ENCODE measurements at places on chromosomes 3 and 15.
A peak's percentile ranks its signal among the peaks of the same experiment; 100 is the strongest.

DNA sequence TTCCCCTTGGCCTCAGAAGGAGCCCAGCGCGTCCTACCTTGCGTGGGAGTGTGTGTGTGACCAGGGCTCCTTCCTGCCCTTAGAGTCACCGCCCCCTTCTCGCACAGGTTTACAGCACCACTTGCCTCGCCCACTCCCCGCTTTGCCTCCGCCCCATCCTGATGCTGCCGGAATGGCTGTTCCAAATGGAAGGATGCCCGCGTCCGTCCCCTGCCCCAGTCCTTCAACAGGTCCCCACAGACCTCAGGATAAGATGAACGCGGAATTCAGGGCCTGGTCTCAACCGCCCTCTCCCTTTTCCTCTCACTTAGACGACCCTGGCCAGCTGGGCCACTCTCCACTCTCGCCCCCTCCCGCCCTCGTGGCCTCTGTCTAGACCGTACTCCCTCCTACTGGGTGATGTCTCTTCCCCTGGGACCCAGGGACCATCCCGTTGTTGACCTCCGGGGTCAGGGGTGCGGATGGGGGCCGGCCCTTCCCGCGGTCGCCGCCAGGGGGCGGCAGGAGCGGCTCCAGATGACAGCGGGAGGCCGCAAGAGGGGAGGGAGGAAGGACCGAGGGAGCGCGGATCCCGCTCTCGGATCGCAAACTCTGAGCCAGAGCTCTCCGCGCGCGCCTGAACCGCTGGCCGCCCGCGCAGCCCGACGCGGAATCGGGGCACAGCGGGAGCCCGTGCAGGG, at the start of gene THSD4:
TSS of gene THSD4 (plus strand) at position 585 of the 680 bp plus-strand sequence.
- DNase-seq = peak; percentile 8

- no peak for DNase-seq
Measured at GRCh38 chr3:46714728-46715506, 2.8 kb downstream of the PRSS50 start.

- no peak for DNase-seq
Measured at GRCh38 chr3:12349895-12350811, 61.3 kb downstream of the PPARG start.

- DNase-seq = no peak
Measured at GRCh38 chr3:184718431-184718830, 6.6 kb upstream of the MAGEF1 start.

DNA sequence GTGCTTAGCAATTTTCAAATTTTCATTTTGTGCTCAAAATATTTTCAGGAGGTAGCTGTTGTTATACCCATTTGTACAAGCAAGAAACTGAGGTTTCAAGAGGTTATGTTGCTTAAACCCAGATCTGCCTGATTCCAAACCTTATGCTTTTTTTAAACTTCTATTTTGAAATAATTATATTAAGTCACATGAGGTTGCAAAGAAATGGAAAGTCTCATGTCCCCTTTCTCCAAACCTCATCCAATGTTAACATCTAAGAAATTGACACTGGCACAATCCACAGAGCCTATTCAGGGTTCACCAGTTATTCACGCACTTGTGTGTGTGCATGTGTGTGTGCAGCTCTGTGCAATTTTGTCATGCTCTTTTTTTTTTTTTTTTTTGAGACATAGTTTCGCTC, 35.1 kb downstream of the B3GNT5 start:
- DNase-seq = no peak

- DNase-seq = no peak
Measured at GRCh38 chr3:45771166-45771775, 25.1 kb downstream of the SLC6A20 start.

DNA sequence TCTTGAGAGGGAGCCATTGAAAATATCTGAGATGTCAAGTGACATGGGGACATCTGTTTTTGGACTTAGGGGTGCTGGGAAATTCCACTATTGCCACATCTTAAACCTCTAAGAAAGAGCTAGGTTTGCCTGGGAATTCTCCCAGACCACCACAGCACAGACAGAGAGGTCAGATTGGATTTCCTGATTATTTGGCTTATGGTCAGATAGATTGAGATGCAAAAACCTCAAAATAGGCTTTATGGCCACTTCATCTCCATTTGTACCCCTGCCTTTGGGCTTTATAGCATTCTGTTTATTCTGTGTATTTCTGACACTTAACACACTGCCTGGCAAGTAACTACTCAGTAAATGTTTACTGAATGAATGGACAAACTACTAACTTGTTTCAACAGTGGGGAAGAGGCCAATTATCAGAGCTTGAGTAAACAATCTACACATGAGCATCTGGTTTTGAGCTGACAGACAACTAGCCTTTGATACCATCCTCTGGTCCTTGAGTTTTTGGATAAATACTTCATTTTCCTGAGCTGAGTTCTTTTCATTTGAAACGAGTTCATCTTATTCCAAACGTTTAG, 81.8 kb downstream of the TP63 start:
- no peak for DNase-seq

DNA sequence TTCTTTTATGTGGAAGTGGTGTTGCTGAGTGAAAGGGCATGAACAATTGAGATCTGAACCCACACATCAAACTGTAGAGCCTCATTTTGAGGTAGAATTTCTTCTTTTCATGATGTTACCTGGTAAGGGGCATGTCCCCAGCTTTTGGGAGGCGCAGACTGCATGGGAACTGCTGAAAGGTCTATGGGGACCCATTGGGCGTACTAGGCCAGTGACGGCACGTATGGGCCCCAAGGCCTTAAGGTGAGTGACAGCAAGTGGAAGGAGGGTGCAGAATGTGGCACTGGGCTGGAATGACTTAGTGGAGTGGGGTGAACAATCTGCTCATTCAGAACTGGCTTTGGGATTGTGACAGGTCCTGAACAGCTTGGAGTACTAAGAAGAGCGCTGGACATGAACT, 123.6 kb upstream of the RGMA start:
- DNase-seq = no peak

DNA sequence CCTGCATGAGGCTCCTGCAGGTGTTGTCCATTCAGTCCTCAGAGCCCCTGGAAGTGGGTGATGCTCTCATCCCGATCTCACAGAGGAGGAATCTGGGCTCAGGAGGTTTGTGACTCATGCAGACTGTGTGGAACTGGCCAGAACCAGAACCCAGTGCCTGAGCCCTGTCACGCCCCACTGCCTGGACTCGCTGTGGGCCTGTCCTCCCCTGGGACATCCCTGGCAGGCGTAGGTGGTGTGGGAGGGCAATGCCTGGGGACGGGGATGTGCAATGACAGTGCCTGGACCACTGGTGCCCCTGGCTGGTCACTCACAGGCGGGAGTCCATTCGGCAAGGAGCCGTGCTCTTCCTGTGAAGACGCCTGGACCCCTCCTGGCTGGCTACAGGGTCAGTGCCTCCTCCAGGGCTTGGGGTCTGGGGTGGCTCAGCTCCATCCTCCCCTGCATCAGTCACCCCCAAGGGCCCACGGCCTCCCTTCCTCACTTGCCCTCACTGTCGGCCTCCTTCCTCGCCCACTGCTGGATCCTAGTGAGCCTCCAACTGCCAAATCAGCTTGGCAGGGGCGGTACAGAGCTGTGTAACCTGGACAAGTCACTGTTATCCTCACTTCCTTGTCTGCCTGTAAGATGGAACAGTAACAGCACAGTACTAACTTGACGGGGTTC, 14.9 kb downstream of the PSTPIP1 start:
- DNase-seq = no peak

- DNase-seq = no peak
Measured at GRCh38 chr15:60385620-60386552, 11.9 kb downstream of the ANXA2 start.

- no peak for DNase-seq
Measured at GRCh38 chr3:147614210-147614609, 205.0 kb downstream of the ZIC1 start.

DNA sequence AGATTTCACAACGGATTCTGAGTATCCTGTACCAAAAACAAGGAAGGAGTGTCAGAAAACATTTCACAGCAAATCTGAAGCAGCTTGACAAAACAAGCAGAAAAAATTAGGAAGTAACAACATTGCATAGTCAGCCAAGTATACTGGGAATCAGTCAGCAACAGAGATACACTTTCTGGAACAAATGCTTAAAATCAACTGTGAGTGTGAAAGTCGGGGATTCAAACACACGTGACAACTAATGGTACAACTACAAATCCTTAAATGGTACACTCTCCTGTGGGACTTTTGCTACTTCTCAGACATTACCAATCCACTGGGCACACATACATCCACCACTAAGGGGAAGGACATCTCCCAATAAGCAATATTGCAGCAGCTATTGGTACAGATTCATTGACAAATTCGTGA, 296.6 kb upstream of the MME start:
- no peak for DNase-seq

- DNase-seq = no peak
Measured at GRCh38 chr3:129442947-129443346, 2.9 kb downstream of the IFT122 start.

GRCh38 chr3:14810070-14810791, 8.5 kb upstream of the FGD5 start:
- no peak for DNase-seq

DNA sequence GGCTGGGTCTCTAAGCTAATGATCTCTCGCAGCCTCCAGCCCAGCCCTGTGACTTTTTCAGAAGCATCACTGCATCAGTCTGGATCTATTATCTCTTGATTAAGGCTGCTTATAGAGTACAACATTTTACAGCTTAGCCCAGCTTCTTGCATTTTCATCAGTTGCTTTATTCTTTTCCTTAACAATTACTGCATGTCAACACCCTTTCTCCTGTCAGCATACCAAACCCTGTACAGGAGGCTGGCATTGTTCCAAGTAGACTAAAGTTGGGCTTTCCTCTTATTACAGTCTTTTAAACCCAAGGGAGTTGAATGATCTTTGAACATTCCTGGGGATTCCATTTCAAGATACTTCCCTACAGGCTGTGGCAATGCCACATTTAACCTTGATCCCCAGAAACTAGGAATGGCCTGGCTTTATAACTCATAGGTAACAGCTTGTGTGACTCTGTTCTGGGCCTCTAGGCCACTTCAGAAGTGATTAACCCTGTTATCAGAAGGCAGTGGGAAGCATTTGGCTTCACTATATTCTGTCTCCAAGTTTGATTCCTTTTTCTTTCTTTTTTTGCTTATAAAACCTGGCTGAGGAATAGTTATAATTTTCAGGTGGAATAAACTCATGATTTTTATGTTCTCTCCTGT, 182.9 kb downstream of the KCNMB2 start:
- DNase-seq = no peak

DNA sequence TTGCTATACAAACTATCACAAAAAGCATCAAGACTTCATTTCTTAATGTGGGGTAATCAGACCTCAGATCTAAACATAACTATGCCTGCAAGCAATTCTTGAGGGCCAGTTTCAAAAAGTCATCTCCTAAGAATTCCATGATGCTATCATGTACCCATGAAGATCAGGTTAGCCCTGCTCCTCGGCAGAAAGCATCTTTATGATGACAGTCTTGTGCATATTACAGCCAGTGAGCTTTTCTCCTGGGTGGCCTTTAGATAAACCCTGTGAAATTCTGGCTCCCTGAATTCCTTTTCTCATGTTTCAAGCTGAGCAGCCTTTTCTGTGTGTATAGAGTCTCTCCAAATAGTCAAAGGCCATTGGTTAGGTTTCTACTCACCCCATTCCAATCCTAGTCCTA, 201.9 kb upstream of the MCTP2 start:
- no peak for DNase-seq

GRCh38 chr15:62792986-62793751, 249.4 kb upstream of the TPM1 start:
- no peak for DNase-seq

- no peak for DNase-seq
Measured at GRCh38 chr3:10328460-10329071, 7.7 kb upstream of the SEC13 start.

DNA sequence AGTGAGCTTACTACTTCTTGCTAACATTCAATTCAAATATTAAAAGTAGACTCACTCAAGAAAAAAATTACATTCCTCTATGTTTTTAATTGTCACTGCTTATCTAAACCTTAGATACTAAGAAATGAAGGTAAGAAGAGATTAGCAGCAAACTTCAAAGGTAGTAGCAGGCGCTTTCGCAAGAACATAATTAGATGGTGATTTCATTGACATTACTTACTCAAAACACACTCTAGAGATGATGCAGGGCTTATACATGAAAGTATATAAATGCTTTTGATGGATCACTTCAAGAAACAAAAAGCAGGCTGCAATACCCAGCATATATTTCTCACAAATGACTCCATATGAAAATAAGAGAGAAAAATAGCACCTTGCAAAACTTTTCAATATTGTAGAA, 86.8 kb downstream of the FSIP1 start:
- DNase-seq = no peak

Data from OCI-LY7 (cell line).